ENCODE measurements at places on chromosomes 1 and 21.

DNA sequence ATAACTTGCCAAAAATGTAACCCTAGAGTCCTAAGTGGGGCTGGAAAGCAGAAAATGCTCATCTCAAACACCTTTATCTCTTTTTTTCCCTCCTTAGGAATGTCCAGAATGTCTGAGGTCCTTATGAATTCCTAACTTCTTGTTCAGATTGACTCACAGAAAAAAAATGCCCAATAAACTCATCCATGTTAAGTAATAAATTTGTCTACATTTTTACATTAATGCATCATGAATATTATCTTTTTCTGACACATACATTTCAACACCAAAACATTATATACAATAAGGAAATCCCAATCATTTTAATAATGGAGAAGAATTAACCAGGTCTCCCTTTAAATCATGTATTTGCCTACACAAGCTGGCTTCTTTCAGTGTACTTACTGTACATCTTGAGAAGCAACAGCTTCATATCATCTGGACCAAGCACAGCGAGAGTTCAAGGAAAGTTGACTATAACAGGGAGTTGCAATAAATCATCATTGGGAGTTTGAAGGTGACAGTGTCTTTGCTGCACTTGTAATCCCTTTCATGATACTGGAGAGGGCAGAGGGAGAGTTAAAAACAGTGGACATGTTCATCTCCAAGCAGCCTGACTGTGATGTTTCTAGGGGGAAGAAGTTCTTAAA lies 565.2 kb downstream of the LTN1 start:
- DNase-seq, result no peak

GRCh38 chr1:75719810-75720209 lies 4.7 kb upstream of the ACADM start:
- DNase-seq, result no peak

GRCh38 chr1:158485455-158485854 lies 13.4 kb downstream of the OR10R2 start:
- no peak for DNase-seq

DNA sequence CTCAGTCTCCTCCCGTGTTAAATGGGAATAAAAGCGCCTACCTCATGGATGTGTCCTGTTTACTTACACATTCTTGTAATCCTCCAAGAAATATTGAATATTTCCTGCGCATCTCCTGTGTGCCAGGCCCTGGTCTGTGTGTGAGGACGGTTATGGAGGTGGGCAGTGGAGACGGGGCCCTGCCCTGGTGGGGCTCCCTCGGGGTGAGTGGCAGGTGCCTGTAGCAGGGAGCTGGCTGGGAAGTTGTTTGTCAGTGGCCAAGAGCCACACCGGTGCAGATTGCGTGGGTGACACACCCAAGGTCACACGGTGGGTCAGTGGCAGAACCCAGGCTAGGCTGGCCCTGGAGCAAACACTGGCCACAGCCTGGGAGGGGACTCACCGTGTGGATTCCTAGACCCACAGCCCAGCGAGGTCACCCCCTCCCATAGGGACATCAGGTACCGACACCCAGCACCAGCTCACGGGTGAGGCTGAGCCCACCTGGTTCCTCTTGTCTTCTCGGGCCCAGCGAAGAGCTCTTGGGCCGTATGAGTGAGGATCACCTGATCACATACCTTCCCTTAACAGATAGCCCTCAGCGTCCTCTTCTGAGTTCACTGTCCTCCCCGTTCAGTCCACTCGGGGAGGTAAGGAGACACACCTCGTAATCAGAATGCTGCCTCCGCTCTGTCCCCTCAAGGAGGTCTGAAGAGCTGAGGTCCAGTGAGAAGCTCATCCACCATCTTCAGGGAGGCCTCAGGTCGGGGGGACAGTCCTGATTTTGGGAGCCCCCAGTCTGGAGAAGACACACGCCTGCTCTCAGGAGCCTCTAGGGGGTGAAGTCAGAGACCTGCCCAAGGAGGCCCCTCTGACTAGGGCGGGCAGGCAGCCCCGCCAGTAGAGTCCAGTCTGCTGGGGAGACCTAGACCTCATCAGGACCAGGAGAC lies 349.6 kb downstream of the MATN1 start:
- no peak for DNase-seq

- no peak for DNase-seq
Measured at GRCh38 chr1:158022554-158023312, 29.3 kb downstream of the KIRREL1 start.

- no peak for DNase-seq
Measured at GRCh38 chr1:166166329-166166697, 488 bp downstream of the FAM78B start.

DNA sequence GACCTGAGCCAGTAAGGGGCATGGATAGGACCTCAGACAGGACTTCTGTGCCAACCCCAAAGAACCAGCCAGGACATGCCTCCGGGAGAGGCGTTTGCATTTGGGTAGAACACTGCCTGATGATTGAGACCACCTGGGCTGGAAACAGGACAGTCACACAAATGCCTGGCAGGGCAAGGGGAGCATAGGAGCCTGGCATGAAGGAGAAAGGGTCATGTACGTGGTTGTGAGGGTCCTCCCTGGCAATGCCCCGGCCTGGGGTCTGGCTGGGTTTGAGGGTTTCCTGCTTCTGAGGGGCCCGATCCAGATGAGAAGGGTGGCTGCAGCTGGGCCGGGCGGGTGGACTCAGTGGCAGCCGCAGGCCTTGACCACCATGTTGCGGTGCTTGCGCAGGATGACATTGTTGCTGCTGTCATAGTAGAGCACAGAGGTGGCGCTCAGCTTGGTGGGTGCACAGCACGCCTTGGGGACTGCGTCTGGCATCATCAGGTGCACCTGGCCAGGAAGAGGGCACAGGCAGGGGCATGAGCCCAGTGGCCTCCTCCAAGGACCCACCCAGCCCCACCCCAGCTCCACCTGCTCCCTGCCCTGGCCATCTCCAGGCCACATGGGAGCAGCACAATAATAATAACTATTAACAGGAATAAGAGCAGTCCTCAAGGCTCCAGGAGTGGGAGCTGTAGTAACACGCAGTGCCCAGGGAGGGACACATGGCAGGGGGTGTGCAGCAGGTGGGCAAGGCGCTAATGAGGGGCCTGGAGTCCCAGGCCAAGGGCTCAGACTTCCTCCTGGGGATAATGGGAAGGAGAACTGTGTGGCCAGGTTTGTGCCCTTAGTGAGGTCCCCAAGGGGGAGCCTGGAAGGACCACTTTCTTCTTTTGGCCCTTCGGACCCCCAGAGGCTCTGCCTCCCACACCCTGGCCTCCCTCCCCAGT lies 10.8 kb downstream of the OXCT2 start:
- no peak for DNase-seq

DNA sequence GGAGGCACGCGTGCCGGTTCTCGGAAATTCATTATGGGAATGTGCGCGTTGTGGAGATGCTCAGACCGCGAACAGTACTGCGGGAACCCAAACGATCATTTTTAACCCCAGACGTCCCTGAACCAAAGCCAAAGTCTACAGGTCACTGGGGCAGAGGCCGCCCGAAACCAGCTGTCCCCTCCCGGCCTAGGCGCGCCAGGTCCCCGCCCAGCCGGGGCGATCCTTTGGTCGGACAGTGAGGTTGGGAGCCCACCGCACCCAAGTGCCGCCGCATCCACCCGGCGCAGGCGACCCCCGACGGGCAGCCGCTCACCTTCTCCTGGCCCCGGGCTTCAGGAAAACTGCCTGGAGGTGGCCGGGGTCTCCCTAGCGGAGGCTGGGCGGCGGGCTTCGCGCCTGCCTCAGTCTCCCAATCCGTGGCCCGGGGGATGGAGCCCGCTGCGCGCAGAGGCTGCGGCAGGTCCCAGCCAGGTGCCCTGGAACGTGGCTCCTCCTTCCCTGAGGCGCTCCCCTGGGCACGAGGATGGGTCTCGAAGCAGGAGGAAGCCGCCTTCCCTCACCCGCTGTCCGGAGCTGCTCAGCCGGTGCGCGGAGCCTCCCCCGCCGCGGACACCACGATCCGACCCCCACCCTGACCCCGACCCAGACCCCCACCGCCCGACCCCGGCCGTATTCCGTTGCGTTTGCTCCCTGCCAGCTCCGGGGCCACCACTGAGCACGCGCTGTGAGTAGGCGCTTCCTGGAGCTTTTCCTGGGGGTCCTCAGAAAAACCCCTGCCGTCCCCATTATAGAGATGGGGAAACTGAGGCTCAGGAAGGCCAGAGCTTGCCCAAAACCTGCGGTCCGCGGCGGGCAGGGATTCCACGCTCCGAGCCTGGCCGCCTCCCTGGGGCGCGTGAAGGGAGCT lies 8.1 kb upstream of the SLX9 start:
- no peak for DNase-seq

DNA sequence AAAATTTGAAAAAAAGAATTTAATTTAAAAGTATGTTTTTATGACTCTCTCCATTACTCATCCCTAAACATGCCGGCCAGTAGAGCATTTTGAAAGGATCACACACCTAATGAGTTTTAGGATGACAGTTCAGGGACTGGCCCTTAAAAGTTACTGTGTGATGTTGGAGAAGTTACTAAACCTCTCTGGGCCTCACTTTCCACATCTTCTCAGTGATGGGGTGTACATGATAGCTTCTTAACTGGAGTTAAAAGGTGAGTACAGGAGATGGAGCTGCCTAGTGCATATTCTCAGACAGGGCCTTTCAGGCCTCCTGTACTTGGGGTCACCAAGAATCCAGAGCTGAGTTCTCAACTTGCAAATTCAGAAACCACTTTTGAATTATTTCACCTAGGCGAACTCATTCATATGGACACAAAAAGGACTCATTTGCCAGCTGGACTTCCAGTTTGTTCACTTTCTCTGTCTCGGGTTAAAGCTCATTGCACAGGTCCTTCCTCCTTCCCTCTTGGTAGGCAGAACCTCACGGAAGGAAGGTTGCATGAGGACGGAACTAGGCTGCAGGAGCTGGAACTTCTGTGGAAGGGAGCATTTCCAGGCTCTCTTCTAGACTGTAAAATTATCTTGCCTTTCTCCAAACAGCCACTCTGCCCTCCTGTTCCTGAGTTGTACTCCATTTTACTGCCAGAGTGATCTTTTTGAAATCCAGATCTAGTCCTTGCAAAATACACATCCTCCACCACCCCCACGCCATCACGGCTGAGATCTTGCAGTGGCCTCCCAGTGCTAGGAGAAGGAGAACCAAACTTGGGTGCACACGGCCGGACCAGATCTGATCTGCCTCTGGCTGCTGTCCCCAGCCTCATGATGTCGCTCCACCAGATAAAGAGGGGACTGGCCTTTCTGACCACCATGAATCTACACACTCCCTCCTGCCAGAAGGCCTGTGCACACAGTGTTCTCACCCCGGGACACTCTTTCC lies 4.3 kb upstream of the SLC30A1 start:
- DNase-seq, result no peak

DNA sequence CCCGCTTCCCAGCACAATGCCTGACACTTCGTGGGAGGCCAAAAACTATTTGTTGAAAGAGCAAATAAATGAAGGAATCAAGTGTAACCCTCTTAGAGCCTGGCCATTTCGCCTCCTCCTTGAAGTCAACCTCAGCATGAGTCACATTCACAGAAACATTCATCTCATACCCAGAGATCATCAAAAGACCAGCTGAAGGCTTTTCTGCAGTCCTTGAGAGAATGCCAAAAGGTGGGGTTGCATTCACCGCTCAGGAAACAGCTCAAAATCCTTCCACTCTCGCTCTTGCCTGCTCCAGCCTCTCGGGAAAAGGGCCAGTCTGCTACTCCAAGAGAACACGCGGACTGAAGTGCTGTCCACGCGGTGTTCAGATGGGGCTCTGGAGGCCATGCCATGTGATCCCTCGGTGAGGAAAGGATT lies 90.0 kb downstream of the VWA5B1 start:
- DNase-seq, result no peak
